GM23248 (cell line): ENCODE measurements at places on chromosomes 5 and 9. TPM values are rescaled to one million over a fixed set of nuclear protein-coding genes. Genes with fewer than 3 reads are reported as not detected.

GRCh38 chr5:61440596-61440995, 108.5 kb downstream of the ZSWIM6 start:
- no peak for DNase-seq

DNA sequence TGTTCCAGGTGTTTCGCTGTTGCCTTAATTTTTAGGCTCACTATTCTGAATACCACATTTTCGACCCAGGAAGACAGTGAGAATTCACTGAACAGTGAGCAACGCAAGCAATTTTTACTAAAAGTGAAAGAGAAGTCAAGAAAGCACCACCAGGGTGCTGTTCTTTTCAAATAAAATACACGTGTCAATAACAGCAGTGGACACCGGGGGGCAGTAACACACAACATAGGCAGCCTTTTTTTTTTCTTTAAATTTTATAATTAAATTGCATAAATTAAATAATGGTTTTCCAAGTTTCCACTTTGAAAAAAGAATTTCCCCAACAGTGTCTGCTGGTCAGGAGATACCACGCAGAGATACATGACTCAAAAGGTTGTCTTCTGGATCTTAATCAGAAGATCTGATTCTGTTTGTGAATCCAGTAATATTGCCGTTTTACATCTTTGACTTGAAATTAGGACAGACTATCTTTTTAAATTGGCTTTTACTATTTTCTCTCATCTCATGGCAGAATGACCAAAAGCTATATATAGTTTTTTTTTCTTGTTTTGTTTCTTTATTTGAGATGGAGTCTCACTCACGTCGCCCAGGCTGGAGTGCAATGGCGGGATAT, 47.1 kb upstream of the SH3GL2 start:
- DNase-seq = peak; percentile 74

- DNase-seq = no peak
These were observed 180.9 kb downstream of the AOPEP start for GRCh38 chr9:94907264-94907936.

CFAP77 gene
- not detected in 2 replicates for polyA plus RNA-seq

GRCh38 chr5:154575546-154576428, 97.8 kb upstream of the HAND1 start:
- no peak for DNase-seq

- DNase-seq = no peak
These were observed 820.5 kb downstream of the PTPRD start for GRCh38 chr9:9792144-9792857.

- no peak for DNase-seq
These were observed 14.1 kb downstream of the ALDH1B1 start for GRCh38 chr9:38406476-38407186.

SLC25A2 gene
- not detected in 2 replicates for polyA plus RNA-seq

DNA sequence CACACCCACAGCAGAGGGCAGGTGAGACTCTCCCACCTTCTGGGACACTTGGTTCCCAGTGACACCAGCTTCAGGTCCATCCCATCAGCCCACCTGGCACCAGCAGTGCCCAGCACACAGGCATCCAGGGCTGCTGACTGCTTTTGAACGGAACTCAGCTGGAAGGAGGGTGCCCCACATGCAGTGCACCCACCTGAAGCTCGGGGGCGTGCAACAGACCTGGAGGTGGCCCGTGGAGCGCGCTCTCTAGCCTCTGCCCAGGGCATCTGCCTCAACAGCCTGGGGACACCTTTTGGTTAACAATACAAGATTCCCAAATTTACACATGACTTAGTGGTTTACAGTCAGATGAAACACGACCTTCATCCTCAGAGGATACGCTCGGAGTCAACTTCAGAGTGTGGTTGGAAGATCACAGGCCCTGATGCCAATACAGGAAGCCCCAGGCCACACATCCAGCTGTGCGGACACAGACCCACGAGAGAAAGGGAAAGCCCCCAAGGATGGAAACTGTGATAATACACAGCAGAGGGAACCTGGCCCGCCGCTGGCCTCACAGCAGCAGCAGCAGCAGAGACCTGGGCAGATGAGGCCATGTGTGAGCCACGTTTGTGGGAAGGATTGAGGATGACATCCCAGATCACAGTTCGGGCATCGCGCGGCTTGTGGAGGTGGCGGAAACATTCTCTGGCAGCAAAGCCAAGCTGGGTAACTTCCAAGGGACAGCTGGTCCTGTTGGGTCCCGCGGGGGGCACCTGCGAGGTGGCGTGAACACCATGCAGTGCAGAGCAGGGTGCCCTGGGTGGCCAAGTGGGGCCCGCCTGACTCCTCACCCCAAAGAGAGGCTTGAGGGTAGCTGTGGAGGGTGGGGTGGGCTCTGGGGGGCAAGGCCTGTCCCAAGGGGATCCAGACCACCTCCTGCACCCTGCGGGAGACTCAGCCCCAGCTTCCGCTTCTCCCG, 64.0 kb downstream of the SECISBP2 start:
- DNase-seq = no peak
